AG09319 (cell line): ENCODE measurements at places on chromosomes 11 and 22.

- no peak for DNase-seq
Observed at GRCh38 chr11:119160151-119160550, 8.4 kb upstream of the NLRX1 start.

GRCh38 chr22:36739185-36739584 lies 35.6 kb upstream of the CACNG2 start:
- no peak for DNase-seq

- DNase-seq: peak; percentile 67
Observed at GRCh38 chr22:46078241-46079092, 71.9 kb upstream of the PPARA start.

- no peak for DNase-seq
Observed at GRCh38 chr11:112175599-112175952, 264 bp downstream of the BCO2 start.

DNA sequence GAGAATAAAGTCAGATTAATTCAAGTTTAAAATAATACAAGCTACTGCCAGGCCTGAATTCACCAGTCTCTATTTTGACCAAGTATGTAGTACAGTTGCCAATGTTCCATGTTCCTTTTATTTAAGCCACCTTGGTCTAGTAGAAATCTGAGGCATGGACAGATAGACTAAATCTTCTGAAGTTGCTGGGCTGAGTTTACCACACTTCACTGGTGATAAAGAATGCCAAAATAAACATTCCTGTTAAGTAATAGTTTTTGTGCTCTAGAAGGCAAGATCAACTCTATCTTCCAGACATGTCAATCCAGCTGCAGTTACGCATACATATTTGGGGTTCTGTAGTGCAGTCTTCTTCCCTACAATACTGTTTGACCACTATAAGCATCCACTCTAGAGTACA lies 83.9 kb upstream of the C11orf87 start:
- no peak for DNase-seq

- DNase-seq: no peak
Observed at GRCh38 chr11:106275151-106275550, 197.7 kb downstream of the AASDHPPT start.

GRCh38 chr22:37634417-37634924 lies 5.0 kb upstream of the SH3BP1 start:
- DNase-seq: no peak

DNA sequence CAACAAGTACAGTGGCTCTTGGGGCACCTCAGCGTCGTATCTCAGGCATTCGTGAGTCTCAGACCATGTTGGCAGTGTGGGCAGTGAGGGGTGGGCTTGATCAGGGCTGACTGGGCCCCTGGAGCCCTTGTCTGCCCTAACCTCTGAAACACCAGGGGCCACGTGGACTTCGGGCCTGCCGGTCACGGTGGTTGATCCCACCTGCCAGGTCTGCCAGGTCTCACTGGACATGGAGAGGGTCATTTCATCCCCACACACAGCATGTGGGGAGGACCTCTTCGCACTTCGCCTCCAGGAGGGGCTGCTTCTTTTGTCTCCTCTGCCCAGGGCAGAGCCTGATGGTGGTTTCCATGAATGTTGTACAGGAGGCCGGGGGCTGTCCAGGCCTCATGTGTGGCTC lies 77.1 kb downstream of the MPPED1 start:
- DNase-seq: no peak

- no peak for DNase-seq
Observed at GRCh38 chr22:45843986-45844385, 133.0 kb downstream of the WNT7B start.

DNA sequence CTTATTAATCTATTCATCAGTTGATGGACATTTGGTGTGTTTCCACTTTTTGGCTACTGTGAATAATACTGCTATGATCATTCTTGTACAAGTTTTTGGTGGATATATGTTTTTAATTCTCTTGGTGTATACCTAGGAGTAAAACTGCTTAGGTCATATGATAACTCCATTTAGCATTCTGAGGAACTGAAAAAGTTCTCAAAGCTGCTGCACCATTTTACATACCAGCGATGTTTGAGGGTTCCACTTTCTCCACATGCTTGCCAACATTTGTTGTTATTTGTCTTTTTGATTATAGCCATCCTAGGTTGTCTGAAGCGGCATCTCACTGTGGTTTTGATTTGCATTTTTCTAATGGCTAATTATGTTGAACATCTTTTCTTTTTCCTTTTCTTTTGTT lies 4.1 kb upstream of the ACER3 start:
- no peak for DNase-seq

GRCh38 chr11:84564180-84564866 lies 1062.8 kb downstream of the DLG2 start:
- DNase-seq: peak; percentile 4

DNA sequence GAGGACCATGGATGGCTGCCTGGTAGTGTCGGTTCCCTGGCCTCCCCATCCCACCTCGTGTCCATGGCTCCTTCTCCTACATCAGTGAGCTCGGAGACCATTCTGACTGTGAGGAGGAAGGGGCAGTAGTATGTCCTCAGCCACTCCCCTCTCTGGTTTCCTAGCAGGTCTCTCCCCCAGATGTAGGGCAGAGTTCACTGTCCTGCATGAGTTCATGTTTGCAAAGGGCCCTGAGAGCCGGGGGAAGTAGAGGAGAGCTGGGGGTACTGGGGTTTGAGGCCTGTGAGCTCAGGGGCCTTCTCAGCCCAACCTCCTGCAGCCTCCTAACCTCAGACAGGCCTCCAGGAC lies 18.4 kb upstream of the ST3GAL4 start:
- DNase-seq: no peak

DNA sequence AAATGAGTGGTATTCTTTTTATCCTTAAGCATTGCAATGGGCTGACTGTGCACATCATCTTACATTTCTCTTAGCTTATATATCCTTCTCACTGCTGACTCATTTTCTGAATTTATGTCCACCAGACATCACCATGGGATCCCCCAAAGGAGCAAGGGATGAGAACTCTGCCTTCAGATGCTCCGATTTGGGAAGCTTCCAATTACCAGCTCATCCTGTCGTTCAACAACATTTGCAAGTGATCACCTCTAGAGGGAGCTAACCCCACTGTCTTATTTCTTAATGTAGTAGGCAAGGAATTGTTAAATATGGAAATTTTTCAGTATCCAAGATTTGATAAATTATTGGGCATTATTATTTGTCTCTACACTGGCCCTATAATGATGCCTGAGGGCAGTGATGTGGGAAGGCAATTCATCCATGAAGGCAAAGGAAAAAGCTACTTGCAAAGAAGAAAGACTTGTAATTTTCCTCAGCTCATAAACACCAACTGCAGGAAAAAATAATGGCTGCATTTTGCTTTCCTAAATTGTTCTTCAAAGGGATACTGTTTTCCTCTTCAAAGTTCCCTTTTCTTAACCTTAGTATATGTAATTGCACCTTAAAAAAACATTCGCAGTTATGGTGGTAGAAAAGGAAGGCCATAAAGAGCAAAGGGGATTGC lies 102.4 kb upstream of the FSHB start:
- no peak for DNase-seq

- no peak for DNase-seq
Observed at GRCh38 chr11:105466582-105467228, 143.2 kb upstream of the GRIA4 start.
